Cortex of kidney (tissue), 1 donor: ENCODE measurements at places on chromosomes 1 and 21.

DNA sequence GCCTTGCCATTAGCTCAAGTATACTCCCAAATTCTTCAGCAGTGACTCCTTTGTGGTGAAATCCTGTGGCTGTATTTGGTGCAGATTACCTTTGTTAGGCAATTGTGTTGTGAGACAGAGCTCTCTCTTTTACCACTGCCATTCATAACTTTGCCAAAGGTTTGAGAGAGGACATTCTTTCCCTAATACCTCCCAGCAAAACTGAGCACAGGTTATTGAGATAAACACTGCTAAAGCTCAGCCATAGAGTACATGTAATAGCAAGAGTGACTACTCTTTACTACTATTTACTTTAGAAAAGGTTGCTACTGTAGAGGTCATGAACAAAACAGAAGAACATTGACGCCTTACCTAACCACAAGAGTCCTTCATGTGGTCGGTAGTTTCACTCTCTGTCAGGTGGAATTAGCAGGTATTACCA is 514.0 kb upstream of the ADAMTS5 start:
- DNase-seq = no peak

- DNase-seq = no peak
Measured at GRCh38 chr1:55375617-55376258, 160.6 kb upstream of the USP24 start.

DNA sequence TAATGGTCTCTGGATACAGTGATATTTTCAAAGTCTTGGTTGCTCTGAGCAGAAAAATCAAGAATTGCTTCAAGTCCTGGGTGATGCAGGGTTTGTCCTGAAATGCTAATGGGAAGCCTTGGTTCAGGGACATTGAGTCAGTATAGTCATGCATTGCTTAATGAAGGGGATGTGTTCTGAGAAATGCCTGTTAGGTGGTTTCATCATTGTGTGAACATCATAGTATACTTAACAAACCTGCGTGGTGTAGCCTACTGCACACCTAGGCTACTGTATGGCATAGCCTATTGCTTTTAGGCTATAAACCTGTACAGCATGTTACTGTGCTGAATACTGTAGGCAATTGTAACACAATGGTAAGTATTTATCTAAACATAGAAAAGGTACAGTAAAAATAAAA is 36.4 kb downstream of the TBCE start:
- DNase-seq = no peak

GRCh38 chr1:113912594-113913311 is 7.6 kb downstream of the DCLRE1B start:
- DNase-seq = no peak

GRCh38 chr1:182784556-182785171 is 4.9 kb upstream of the NPL start:
- DNase-seq = no peak

GRCh38 chr1:70573317-70573843 is 162.3 kb downstream of the CTH start:
- no peak for DNase-seq

DNA sequence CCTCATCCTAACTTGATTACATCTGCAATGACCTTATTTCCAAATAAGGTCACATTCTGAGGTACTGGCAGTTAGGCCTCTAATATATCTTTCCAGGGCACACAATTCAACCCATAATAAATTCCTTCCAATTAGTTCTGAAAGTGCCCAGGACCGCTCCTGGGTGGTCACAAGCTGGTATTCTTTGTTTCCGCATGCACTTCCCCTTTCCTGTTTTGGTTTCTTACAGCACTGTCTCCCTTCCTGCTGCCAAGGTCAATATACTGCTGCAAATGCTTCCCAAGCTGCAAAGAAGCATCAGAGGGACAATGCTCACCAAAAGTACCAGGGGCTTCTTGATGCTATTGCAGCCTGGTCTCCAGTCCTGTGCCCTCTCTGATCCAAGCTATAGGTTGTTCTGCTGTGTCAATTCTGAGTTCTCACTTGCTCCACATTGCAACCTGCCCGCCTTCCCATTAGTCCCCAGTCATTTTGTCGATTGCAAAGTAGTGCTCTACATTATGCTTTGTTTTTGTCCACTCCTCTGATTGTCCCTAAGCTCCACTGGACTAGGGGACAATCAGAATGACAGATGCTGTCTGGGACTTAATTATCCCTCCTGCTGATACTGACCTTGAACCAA is 13.9 kb upstream of the XPR1 start:
- DNase-seq = no peak

- DNase-seq = no peak
Measured at GRCh38 chr1:24708938-24709337, 36.3 kb upstream of the CLIC4 start.

- no peak for DNase-seq
Measured at GRCh38 chr1:220527908-220528678, at the start of gene MARK1. Gene MARK1, plus strand, starts transcription at chr1:220528136. Its CDS starts 687 bp downstream, at chr1:220528823.

GRCh38 chr1:66331658-66332547 is 202.1 kb upstream of the SGIP1 start:
- DNase-seq = no peak

DNA sequence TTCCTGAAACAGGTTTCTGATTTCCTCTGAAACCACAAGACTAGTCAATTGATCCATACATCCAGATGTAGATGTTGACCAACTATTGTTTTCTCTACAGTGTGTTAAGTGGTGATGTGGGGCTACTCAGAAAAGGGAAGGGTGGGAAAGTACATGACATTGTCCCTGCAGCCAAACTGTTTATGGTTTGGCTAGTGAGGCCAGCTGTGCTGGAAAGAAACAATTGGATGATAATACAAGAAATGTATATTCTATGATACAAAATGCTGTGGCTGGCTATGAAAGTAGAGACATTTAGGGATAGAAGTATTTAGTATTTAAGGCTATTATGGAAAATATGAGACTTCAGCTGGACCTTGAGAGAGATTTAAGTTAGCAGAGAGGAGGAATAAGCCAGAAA is 244.5 kb downstream of the ADGRL2 start:
- no peak for DNase-seq

DNA sequence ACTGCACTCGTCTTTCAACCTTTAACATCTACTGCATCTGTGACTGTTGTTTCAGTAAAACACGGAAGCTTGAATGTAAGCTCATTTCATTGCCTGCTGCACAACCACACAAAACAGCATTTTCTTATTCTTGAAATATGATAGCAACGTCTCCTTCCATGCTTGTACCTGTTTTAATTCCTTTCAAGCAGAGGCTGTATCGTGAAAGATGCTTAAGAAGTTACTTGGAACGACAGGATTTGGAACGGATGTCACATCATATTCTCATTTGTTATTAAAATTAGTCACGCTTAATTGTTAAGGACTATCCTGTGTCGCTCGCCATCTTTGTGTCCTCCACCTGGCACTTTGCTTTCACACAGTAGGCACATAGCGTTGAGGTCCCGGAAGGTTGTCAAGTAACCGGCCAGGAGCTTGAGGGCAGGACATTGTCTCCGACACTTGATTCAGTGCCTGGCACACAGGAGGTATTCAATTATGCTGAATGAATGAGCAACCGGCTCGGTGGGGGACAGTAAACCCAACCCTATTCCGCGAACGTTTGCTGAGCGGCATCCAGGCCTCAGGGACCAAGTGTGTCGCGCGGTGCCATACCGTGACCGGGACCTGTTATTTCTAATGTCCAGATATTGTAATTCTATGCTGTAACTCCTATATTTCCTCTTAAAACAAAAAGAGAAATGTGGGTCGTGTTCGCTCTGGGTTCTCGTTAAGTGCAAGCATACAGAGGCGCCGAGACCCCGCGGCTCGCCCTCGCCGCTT is 499 bp upstream of the SH3GLB1 start:
- DNase-seq = no peak

- DNase-seq = no peak
Measured at GRCh38 chr1:32393136-32393535, 1.1 kb downstream of the BSDC1 start.

DNA sequence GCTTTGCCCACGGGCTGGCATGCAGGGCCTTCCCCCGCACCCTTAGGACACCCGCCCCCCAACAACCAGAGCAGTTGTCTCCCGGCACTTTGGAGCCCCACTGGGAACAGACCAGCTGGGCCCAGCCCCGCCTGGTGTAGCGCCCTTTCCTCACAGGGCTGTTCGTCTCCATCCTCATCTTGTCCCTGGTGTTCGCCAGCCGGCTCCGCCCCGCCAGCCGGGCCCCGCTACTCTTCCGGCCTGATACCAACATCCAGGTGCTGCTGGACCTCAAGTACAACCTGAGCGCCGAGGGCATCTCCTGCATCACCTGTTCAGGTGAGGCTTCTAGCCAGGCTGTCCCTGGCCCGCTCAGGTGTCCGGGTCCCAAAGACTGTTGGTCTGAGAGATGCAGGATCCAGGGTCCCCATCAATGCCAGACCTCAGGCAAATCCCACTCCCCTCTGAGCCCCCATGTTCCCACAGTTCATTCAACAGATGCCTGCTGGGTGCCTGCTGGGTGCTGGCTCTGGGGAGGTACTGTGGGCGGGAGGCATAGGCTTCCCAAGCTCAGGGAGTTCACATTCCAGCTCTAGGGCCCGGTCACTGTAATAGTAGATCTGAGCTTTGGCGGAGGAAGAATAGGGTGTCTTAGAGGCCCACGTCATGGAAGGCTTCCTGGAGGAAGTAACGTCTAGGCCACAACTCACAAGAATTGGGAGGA is 41.7 kb downstream of the DISP3 start:
- DNase-seq = no peak

DNA sequence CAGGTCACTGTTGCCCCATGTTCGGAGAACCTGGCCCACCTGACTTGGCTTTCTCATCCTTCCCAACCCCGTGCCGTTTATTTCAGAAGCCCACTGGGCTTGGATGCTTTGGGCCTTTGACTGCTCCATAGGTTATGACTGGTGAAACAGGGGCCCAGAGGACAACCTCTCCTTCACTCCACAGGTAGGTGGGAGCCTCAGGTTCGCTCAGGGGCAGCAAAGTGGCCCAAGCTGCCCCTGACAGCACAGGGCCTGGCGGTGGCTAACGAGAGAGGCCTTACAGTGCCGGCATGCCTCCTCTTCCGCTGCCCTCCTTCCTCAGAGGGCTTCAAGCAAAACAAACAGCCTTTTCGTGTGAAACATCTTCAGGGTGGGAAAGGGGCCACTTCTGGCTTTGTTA is 16.9 kb downstream of the FAM89A start:
- DNase-seq = no peak

DNA sequence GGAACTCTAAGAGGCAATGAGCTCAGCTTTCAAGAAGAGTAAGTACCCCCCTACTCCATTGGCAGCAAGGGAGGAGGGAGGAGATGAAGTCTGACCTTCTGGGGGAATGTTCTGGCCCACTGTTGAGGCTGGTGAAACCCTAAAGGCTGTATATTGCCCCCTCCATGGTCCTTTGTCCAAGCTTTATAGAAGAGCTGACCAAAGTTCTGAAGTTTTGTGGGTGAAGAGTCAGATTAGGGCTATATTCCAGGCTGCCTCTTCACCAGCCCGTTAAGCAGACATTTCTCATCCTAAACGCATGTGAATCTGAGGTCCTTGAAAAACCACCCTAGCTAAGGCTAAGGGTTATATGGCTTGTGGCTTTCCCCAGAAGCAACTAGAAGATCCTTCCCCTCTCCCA is 1.4 kb downstream of the C1orf94 start:
- no peak for DNase-seq

GRCh38 chr1:245084551-245084950 is 70.2 kb upstream of the KIF26B start:
- no peak for DNase-seq

GRCh38 chr1:53001128-53001527 is 60.9 kb upstream of the PODN start:
- DNase-seq = no peak

DNA sequence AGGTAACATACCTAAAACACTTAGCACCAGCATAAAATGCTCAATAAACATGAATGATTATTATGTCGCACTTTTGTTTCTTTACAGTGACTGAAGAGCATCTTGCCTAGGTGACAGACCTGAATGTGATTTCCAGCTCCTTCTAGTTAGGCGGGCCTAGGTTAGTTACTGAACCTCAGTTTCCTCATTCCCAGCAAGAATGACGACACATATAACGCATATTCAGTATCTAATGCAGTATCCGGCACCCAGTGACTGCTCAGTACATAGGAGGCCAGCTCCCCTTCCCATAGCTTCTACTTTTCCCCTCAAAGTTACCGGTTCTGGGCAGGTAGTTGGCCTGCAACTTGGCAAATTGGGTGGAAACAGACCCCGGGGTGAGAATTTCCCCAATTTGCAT is 763 bp downstream of the AUNIP start:
- DNase-seq = no peak

DNA sequence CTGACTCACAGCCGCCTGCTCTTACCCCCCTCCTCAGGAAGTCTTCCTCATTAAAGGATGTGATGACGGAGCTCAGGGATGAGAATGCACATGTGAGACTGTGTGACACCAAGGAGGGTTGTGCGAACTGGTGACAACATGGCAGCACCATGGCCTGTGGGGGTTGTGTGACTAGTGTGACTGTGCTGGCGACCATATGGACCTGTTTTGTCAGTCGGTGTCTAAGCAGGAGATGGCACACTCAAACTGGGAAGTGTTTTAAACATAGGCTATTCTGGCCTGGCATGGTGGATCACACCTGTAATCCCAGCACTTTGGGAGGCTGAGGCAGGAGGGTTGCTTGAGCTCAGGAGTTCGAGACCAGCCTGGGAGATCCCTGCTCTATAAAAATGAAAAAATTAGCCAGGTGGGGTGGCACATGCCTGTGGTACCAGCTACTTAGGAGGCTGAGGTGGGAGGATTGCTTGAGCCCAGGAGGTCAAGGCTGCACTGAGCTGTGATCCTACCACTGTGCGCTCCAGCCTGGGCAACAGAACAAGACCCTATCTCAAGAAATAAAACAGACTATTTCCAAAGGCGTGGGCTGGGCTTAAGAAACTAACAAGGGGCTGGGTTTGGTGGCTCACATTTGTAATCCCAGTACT is 7.4 kb downstream of the TRNP1 start:
- DNase-seq = no peak

- DNase-seq = no peak
Measured at GRCh38 chr1:34108269-34108668, 56.8 kb downstream of the CSMD2 start.

- DNase-seq = no peak
Measured at GRCh38 chr1:30704765-30705509, 18.4 kb downstream of the MATN1 start.

DNA sequence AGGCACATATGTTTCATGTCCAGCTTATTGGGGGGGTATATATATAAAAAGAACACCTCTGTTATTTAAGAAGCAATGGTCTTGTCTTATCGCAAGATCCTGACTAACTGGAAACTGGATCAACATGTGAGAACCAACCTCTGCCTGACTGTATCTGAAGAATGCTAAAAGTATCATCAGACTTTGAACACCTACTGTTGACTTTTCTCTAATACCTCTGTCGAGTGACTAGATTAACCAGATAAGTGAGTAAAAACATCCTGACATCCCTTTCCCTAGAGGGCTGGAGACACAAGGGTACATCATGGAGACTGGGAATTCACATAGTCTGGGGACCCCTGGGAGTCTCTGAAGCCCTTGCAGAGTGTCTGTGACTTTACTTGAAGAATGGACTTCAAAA is 26.3 kb upstream of the PIGC start:
- no peak for DNase-seq

DNA sequence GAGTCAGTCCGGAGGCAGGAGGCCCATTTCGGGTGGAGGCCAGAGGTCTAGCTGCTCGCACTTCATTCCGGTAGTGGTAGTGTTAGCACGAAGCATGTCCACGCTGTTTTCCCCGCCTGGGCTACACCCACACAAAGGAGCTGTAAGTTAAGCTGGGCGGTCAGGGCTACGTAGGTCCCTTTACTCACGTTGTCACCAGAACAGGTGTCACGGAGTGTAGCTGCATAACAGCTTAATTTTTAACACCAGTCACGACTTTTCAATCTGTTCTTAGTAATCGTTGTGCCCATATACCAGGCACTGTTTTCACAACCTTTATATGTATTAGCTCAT is 15.6 kb downstream of the HLX start:
- no peak for DNase-seq
